Kidney capillary endothelial cell (primary cell): ENCODE measurements at places on chromosomes 11 and 22.

DNA sequence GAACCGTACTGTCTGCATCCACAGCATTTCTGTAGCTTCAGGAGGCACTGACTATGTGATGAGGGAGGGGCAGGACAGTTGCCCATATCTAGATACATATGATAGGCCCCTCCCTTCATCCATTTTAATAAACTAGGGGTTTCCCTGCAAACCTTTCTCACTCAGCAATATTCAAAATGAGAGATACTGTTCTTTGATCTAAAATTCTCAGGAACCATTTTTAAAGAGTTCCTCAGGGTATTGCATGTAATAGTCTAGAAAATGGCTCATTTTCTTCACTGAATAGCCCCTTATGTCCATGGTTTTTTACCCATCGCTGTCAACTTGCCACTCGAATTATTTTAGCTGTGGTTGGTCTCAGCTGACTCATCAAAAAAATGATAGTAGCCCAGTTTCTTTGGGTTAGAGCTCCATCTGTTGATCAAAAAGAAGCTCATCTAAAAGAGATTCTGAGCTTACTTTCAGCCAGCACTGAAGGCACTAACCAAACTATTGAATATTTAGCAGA is 37.0 kb upstream of the DNAJB7 start:
- peak; percentile 53 for DNase-seq

DNA sequence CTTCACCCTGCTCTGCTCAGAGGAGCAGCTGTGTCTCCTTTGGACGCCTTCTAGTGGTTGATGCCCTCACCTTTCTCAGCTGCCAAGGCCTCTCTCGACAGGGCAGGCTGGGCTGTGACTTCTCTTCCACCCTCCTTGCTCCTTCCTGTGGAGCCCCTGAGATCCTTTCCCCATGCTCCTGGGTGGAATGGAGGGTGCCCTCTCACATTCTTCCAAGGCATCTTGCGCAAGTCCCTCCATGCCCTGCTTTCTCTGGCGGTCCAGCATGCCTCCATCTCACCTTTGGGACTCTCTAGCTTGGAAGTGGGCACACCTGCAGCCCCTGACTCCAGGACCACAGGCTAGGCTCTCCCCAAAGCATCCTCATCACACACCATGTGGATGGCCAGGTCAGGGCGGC is 68.9 kb downstream of the BMAL1 start:
- DNase-seq = no peak

DNA sequence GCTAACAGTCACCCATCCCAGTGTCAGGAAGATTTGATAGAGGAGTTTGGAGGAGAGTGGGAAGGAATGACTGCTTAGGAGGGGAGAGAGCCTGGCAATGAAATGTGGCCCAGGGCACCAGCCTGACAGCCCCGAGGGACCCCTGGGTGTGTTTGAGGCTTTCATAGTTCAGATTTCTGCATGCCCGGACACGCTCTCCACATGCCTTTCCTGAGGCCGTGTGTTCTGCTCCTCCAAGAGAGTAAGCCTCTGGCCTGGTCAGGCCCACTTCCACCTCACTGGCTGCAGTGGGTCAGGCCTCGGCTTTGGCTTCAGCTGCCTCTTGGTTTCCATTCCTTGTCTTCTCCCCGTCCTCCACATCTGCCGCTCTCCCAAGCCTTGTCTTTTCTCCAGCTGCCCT is 78.4 kb downstream of the C22orf31 start:
- no peak for DNase-seq

DNA sequence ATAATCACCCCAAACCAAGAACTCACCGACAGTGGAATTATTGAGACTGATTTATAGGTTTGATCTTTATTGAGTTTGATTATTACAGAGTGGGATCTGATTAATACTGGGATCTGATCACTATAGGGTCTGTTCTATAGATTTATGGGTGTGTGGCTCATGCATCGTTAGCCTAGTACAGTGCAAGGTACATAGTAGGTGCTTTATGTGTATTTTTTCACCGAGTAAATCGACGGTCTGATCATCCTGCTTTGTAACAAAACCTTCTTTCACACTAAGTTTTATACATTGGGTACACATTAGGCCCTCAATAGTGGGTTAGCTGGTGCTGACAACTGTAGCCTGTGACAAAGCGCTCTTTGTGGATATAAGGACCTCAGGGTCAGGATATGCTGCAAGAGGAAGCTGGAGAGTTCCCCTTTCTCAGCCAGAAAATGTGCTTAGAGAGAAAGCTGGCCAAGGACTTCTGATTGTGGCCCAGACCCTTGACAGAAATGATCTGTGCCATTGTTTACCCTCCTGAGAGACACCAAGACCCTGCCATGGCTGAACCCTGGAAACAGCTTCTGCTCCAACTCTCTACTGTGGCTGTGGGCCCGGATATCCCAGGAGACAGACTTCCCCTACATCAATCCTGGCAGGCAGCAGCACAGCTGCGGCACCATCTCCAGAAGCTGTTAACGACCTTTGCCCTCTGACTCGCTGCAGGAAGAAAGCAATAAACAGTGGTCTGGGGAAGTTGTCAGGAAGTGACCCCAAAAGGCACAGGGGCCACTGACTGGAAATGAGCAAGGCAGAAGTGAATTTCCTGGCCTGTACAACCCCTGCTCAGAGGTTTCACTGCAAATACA is 16.1 kb upstream of the TPP1 start:
- DNase-seq = peak; percentile 99

- DNase-seq = no peak
Measured at GRCh38 chr11:117621226-117621625, 175.8 kb downstream of the DSCAML1 start.

DNA sequence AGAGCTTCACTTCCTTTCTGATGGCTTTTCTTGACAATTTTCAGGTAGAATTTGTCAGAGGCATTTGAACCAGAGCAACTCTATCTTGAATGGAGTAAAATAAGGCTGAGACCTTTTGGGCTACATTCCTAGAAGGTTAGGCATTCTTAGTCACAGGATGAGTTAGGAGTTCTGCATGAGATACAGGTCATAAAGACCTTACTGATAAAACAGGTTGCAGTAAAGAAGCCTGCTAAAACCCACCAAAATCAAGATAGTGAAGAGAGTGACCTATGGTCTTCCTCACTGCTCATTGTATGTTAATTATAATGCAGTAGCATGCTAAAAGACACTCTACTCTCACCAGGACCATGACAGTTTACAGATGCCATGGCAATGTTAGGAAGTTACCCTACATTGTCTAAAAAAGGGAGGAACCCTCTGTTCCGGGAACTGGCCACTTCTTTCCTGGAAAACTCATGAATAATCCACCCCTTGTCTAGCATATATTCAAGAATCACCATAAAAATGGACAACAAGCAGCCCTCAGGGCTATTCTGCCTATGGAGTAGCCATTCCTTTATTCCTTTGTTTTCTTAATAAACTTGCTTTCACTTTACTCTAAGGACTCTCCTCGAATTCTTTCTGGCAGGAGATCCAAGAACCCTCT is 1519.7 kb upstream of the TENM4 start:
- no peak for DNase-seq

GRCh38 chr11:5277807-5278382 is 8.2 kb upstream of the HBE1 start:
- no peak for DNase-seq

GRCh38 chr11:76788661-76789442 is 5.7 kb downstream of the TSKU start:
- DNase-seq = no peak

- DNase-seq = peak; percentile 72
Measured at GRCh38 chr11:131867457-131868257, 497.2 kb downstream of the NTM start.

GRCh38 chr22:24894220-24894975 is 52.1 kb downstream of the LHFPL7 start:
- DNase-seq = peak; percentile 93

- DNase-seq = no peak
Measured at GRCh38 chr11:65489706-65490320, 9.0 kb upstream of the MALAT1 start.

GRCh38 chr22:42372976-42373375 is 59.2 kb downstream of the NFAM1 start:
- no peak for DNase-seq
